ENCODE measurements at places on chromosomes 3 and 15.

- DNase-seq = no peak
These were observed 26.8 kb downstream of the EDEM1 start for GRCh38 chr3:5214352-5214751.

GRCh38 chr3:87359826-87360225, 83.4 kb upstream of the POU1F1 start:
- DNase-seq = no peak

GRCh38 chr3:187777331-187777941, 32.2 kb upstream of the BCL6 start:
- DNase-seq = no peak

GRCh38 chr15:87619161-87619960, 637.2 kb downstream of the NTRK3 start:
- no peak for DNase-seq

GRCh38 chr3:151400341-151400740, 15.8 kb upstream of the P2RY12 start:
- DNase-seq = no peak

GRCh38 chr3:73658227-73658626, 33.5 kb upstream of the PDZRN3 start:
- DNase-seq = no peak

GRCh38 chr3:64460877-64461276, 226.9 kb downstream of the ADAMTS9 start:
- DNase-seq = no peak
